Thymus (tissue), 14 donors: ENCODE measurements at places on chromosomes 5 and 9.

DNA sequence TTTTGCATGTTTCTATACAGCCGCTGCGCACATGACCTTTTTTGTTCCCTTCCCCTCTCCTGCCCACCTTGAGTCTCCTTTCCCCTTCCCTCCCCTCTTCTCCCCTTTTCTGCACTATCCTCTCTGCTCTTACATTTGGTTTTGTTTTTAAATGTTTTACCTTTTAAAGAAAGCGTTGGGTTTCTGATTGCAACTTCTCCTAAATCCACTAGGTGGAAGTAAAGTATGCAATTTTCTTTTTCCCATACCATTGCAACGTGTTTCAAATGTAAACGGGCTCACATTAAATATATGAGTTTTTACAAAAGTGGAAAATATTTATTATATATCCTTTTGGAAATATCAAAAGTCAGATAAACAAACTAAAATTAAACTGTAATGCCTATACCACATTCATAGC lies 500.9 kb downstream of the DIRAS2 start:
- DNase-seq = peak; percentile 23

GRCh38 chr5:155631116-155631515 lies 617.6 kb downstream of the KIF4B start:
- no peak for DNase-seq

- DNase-seq = no peak
These were observed 54.6 kb upstream of the S1PR3 start for GRCh38 chr9:88936668-88937067.

DNA sequence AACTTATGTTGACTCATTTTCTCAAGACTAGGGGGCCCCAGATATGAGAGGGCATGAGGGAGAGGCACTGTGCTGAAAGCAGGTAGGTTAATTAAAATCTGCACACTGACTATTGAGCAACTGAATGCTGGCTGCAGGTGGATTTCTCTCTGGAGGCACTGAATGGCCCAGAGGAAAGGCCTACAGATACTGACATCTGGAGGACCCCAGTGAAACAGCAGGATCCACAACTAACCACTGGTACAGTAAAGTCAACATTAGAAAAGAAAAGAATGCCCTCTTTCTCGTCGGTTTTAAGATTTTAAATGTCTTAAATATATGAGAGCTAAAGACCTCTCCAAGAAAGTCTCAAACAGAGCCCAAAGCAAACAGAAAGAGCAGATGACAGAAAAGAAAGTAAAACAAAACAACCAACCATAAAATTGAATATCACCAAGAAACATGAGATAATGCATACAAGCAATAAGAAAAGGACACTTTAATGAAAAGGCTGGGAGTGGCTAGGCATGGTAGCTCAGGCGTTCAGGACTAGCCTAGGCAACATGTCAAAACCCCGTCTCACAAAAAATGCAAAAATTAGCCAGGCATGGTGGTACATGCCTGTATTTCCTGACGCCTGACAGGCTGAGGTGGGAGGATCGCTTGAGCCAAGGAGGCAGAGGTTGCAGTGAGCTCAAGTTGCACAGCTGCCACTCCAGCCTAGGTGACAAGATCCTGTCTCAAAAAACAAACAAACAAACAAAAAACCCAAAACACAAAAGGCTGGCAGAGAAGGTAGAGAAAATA lies 43.3 kb downstream of the PUM3 start:
- DNase-seq = no peak

DNA sequence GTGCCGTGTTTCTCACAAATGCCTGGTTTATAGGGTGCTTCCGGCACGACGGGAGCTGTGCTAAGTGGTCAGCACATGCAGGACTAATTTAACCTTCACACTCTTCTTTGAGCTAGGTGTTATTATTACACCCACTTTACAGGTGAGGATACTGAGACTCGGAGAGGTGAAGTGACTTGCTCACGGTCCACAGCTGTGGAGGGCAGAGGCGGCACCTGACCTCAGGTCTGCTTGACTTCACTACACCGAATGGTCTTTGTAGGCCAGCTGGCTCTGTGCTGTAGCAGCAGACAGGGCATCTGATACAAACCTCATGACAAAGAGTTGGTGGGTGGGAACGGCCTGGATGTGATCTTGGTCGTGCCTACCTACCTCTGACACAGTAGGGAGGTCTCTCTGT lies 102.0 kb upstream of the BOD1 start:
- DNase-seq = no peak

DNA sequence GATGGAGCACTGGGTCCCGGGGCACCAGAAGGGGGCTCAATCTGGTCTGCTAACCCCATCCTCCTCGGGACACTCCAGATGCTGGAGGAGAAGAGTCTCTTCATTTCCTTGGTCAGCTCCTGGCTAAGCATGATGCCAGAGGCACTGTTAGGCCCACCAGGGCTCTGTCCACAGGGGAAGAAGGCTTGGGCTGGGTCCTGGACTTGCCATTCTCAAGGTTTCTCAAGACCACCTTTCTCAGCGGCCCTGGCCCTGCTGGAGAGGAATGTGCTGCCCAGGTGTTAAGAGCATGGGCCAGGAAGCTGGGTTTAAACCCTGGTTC lies 7.9 kb downstream of the SH2D3C start:
- DNase-seq = no peak

- DNase-seq = no peak
These were observed 98.8 kb upstream of the NFIB start for GRCh38 chr9:14412775-14413174.

- DNase-seq = no peak
These were observed 539.5 kb downstream of the EBF1 start for GRCh38 chr5:158560170-158560569.
